Stimulated activated CD8-positive, alpha-beta memory T cell treated with anti-CD3 and anti-CD28 coated beads, Interleukin-4, amount 100 ng/mL, for 1 hour (primary cell): ENCODE measurements at places on chromosomes 7 and 10.

GRCh38 chr10:58064714-58065528 is 202.8 kb downstream of the IPMK start:
- DNase-seq = no peak

DNA sequence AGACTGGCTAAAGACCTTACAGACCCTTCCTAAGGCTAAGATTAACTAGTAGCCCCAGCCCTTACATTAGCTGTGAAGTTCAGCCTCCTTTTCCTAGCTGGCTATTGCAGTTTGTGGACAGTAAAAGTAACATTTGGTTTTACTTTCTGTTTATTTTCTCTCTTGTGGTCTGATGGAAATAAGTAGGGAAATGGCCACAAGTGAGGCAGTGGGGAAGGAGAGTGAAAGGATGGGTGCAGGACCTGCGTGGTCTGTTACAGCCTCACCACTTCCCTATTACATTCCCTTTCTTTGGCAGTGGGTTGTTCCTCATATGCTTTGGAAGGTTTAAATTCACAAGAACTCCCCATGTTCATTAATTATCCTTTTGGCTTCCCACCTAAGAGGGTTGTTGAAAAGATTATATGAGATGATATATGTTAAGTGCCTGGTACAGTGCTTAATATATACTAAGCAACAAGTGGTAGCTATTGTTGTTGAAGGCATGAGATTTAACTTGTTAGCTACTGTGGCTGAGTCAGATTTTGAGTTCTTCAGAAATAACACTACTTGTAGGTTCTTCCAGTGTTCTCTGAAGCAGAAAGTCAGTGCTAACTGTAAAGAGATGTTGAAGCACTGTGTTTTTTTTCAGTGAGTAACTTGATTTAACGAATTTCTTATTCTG is 181.7 kb downstream of the ST7 start:
- no peak for DNase-seq

DNA sequence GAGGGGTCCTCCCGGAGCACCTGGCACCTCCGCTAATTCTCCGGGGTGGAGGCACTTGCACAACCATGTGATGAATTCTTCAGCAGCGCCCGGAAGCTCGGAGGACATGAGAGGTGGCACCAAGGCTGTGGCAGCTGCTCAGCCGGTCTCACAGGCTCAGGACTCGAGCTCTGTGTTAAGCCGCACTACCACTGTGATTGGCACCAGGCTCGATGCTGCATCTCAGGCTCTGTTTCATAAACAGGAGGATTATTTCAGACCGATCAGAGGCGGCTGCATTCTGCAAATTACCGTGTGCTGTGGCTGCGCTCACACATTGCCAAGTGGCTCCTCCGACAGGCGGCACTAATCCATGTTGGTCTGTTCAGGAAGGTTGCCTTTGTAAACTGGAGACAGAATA is 495.2 kb downstream of the DNAJB6 start:
- no peak for DNase-seq

DNA sequence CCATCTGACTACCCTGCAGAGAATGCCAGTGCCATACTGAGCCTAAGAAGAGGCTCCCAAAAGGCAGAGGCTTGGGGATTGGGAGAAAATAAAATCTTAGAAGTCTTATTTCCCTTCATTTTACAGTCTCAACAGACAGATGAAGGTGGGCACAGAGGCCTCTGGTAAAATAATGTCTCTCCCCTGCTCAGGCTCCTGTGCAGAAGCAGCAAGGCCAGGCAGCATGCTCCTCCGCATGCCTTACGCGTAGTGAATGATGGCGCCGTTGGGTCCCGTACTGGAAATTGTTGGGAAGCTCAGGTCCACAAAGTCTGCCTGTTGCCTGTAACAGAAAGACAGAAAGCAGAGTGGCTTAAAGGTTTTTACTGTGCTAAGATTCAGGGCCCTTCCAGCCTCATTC is 45.8 kb downstream of the XPNPEP1 start:
- no peak for DNase-seq

GRCh38 chr10:9621216-9621615 is 1396.5 kb upstream of the CELF2 start:
- no peak for DNase-seq

GRCh38 chr7:28304290-28304689 is 108.0 kb upstream of the CREB5 start:
- DNase-seq = no peak

GRCh38 chr10:125102821-125103220 is 57.5 kb downstream of the CTBP2 start:
- DNase-seq = no peak

GRCh38 chr10:95987685-95988426 is 55.5 kb upstream of the CCNJ start:
- no peak for DNase-seq

GRCh38 chr7:84194484-84195271 is at the start of gene SEMA3A:
Gene SEMA3A (minus strand): TSS chr7:84194789. CDS start chr7:84194586, 203 bp downstream.
- no peak for DNase-seq

GRCh38 chr10:43403911-43404703 is 4.9 kb downstream of the HNRNPF start:
- no peak for DNase-seq

DNA sequence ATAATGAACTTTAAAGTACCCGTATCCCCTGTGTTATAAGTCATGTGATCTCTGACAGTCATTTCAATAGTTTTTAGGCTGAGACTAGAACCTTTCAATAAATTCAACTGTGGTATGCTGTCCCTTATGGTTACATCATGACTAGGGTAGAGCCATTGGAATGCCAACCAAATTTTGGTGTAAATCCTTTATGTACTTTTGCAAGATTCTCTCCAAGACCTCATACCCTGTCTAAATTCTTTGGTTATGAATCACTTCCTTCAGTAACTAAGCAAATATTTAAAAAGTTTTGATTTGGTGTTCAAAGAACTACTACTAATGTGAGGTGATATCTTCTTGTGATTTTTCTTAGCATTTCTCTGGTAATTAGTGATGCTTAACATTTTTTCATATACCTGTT is 20.8 kb upstream of the OR6B1 start:
- DNase-seq = no peak

DNA sequence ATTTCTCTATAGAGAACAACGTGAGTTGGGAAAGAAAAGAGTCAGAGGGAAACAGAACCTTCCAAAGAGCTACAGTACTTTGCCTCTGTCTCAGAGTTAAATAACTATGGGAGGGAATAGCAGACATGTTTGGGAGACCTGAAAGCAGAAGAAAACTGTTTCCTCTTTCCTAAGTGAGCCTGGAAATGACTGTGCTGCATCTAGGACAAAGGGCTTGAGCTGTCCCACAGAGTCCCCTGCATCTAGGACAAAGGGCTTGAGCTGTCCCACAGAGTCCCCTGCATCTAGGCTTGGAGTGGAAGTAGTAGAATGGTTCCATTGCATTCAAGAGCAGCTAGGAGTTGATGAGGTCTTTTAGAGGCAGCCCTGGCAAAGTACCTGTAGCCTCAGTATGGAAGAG is 149.7 kb downstream of the DKK1 start:
- DNase-seq = no peak
